ENCODE measurements at places on chromosomes 1 and 21.

- DNase-seq, result no peak
Measured at GRCh38 chr1:47031059-47031458, 7.6 kb downstream of the CYP4X1 start.

DNA sequence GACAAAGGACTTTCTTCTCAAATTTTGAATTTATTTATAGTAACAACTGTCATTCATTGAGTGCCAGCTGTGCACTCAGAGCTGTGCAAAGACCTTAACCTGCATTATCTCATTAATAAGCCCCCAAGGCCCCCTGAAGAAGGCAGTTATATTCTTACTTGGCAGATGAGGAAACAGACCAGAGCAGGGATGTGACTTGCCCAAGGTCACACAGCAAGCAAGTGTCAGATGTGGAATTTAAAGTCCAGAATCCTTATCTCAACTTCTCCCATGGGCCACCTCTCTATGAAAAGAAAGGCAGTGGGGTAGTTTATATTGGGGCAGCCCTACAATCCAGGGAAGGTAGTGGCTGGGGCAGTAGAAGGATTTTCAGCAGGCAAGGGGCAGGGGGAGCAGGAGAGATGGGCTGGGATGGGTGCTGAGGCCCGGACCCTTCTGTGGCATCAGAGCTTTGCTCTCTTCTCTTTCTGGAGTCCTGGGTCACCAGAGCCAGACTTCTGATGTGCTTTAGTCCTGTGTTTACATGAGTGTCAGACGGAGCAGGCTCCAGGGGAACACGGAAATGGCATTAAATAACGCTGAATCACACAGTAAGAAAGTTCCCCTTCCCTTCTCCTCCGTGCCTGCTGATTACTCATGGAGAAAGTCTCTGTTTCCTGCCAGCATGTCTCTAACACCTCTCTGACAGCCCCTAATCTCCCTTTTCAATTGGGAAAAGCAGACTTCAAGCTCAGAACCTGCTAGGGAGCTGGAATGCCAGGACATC, 39.5 kb downstream of the EPHB2 start:
- DNase-seq, result no peak

DNA sequence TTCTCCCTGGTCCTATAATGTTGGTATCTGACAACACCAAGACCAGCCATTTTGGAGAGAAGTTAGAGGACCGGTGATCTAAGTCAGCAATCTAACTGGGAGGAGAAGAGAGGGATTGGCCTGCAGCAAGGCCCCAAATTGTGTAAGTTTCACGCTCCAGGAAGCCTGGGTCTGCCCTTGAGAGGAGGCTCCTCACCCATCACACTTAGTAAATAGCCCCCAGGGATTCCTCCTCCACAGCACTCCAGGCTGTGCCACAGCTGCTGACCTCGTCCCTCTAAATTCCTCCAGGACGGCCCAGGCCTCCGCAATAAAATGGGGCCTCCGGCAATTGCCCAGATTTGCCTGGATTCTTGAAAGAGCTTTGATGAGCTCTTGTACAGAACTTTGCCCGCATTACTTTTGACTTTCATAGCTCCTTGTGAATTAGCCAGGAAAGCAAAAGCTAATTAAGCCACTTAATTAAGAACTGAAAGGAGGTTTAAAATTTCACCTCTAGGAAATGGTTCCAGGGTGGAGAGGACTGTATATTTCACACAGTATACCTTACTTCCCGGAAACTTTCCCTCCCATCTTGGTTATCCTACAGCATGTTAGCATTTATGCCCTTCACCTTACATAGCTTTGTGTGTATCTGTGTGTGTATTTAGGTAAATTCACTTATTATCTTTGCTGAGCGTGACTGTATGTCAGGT, 90.5 kb downstream of the LAMC2 start:
- no peak for DNase-seq

DNA sequence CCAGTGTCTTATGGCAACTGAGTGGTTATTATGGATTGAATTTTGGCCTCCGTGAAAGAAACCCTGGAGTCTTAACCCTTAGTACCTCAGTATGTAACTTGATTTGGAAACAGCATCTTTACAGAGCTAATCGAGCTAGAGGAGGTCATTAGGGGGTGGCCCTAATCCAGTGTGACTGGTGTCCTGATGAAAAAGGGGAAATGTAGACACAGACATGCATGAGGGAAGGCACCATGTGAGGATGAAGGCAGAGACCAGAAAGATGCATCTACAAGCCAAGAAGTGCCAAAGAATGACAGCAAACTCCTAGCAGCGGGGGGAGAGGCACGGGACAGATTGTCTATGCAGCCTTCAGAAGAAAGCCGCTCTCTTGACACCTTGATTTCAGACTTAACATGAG, 14.7 kb downstream of the DOP1B start:
- DNase-seq, result no peak

DNA sequence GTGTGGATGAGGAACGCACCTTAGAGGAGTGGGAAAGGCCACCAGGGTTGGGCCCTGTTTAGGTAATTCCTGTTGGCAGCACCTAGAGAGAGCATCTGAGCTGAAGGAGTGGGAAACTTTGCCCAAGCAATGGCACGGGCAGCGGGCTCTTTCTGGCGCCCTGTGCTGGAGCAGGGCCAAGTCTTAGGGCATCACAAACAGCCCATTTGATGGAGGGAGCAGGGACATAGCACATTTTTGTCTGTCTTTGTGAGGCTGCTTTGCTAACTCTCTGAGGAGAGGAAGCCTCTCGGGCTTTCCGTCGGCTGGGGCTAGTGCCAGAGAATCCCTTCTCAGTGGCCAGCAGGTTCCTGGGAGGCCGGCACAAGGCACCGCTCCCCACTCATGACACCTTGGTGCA, 22.5 kb upstream of the CNTN2 start:
- no peak for DNase-seq

DNA sequence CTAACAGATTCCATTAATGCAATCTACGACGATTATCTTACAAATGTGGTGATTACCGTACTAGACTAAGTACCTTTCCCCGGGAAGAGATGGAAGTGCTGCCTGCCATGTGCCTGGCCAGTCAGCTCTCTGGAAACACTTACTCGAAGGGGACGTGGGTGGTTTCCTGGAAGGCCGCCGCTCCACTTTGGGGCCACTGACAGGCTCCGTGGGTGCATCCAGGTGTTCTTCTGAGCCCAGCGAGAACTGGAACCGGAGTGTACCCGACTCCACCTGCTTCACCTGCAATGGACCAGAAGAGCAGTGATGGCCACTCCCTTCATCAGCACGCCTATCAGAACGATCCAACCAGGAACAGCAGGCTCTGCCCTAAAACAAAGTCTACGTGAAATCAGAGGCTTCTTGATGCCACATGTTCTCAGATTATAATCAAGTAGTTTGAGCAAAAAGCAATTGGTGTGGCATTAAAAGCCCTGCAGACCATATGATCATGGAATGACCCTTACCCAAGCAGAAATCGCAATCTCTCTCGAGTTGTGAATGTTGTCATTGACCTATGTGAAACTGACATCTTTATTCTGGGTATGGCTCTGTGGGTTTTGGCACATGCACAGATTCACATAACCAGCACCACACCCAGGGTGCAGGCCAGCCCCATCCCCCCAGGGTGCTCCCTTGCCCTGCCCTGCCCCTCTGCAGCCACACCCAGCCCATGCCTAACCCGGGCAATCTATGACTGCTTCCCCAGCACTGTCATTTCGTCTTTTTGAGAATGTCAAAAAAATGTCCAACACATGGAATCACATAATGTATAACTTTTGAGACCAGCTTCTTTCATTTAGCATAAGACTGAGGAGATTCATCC, 64.5 kb downstream of the NPHP4 start:
- no peak for DNase-seq

DNA sequence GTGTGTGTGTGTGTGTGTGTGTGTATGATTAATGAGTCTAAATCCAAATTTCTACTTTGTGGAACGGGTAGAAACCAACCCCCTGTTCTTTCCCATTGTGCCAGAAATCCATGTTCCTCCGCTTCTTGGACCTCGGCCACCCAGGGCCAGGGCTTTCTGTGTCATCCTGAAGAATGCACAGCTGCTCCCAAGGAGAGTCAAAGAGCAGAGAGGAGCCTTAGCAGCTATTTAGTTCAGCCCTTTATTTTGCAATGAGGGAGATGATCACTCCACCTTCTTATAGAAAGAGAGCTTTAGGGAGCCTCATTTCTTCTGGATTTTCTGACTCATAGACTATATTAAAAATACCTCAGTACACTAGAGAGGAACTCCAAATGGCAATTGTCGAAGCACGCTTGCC, 489.3 kb upstream of the VAMP3 start:
- no peak for DNase-seq

- no peak for DNase-seq
Measured at GRCh38 chr1:10087210-10087609, 54.5 kb downstream of the UBE4B start.

DNA sequence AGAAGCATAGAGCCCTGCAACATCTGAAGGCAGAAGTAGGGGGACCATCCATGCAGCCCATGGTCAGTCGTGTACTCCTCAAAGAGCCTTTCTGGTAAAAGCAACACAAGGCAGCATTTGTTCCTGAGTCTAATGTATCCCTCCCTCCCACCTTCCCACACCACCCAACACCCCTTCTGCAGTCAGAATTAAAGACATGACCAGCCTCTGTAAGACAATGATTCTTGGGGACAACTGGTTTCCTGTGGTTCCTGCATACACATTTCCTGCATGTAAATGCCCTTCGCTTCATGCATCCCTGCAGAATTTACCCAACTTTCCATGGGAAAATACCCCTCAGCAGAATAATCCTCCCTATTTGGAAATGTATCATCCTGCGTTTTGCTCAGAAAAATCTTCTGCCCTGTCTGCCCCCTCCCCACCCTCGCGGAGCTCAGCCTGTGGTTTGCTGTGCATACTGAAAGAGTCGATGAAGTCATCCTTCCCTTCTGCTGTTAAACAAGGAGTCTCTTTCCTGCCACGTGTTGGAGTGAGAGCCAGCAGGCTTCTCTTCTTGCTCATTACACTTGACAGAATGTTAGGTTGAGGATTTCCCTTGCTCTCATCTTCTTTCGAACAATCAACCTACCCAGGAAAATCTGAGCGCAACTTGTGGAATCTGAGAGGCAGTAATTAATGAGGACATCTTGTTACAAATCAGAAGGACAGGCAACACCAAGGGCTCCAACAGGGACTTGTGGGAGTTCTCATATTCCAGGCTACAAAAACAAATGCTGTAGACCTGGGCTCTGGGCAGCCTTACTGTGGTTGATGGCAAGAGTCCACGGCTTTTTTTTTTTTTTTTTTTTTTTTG, 4.7 kb downstream of the TNN start:
- DNase-seq, result peak; percentile 27

GRCh38 chr21:33135925-33136324, 66.0 kb downstream of the OLIG1 start:
- no peak for DNase-seq
